ENCODE measurements at places on chromosomes 12 and 14.

GRCh38 chr12:94148739-94149118 lies 352 bp downstream of the PLXNC1 start:
- DNase-seq: no peak

- DNase-seq: no peak
Measured at GRCh38 chr12:54830199-54830598, 24.1 kb upstream of the MUCL1 start.

DNA sequence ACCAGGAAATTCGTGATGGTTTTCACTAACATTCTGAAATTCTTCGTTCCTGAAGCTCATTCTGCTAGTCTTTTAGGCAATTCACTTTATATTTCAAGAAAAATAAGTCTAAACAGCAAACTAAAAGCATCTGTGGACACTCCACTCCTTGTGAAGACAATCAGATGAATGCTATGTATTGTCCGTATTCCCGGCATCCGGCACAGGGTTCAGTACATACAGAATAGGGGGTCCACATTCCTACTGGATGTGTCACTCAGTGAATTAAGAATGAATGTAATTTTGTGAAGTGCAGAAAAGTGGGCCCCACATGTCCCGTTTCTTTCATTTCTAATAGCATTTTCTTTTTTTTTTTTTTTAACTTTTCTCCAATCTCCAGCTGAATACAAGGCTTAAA lies 241.3 kb downstream of the GRIN2B start:
- no peak for DNase-seq

DNA sequence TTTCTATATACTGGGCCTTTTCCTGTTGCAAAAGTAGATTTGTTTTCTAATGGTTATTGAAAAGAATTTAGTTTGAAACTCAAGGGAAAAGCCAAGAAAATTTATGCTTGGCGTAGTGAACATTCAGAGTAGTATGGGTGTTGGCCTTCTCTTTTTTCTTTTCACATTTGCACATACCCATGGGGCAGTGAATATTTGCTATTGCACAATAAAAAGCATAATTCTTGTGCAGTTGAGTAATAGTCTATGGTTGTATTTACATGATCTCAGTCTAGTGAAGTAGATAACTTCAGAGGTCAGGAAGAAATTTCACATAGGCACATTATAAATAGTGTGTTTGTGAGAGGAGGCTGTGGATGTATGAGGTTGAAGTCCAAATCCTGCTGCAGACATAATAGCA lies 158.1 kb downstream of the FLRT2 start:
- no peak for DNase-seq

DNA sequence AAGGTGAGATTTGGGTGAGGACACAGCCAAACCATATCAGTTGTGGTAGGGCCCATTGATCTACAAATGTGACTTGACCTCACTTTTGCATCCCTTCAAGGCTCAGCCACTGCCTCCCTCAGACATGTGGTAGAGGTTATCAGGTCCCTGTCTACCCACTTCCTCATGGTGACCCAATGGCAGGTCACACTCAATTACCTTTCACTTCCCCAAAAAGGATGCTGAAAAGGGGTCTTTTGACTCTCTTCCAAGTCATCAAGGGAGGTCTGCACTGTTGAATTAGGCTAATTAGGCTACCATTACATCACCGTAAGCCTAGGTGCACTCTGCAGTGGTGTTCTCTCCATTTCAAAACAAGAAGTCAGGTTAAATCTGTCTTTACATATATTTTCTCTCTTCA lies 22.6 kb upstream of the DRAM1 start:
- no peak for DNase-seq

GRCh38 chr12:88960213-88960878 lies 380.1 kb upstream of the KITLG start:
- no peak for DNase-seq

DNA sequence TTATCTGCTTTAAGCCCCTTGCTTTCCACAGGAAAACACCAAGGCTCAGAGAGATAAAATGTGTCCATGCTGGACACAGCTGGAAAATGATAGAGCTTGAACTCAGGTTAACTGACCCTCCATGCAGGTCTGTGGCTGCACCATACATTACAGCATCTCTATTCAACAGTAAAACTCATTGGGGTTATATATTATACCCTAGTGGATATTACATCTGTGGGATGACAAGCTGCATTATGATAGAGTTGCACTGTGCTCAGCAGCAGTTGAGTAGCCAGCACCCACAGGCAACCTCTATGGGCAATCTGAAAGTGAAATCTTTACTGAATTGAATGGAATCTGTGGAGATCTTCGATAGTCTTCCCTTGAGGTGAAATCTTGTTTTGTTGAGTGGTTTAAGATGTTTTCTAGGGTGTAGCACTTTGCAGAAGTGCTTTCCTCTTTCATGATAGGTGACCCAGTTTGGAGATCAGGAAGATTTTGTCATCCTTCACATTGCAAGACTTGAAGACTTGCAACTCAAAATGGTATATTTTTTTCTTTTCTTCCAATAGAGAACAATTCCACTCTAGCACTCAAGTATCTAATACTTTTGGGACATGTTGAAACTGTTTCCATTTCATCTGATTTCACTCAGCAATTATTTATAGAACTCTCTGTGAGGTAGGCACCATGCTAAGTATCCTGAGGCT lies 389.2 kb downstream of the RAD51B start:
- no peak for DNase-seq

DNA sequence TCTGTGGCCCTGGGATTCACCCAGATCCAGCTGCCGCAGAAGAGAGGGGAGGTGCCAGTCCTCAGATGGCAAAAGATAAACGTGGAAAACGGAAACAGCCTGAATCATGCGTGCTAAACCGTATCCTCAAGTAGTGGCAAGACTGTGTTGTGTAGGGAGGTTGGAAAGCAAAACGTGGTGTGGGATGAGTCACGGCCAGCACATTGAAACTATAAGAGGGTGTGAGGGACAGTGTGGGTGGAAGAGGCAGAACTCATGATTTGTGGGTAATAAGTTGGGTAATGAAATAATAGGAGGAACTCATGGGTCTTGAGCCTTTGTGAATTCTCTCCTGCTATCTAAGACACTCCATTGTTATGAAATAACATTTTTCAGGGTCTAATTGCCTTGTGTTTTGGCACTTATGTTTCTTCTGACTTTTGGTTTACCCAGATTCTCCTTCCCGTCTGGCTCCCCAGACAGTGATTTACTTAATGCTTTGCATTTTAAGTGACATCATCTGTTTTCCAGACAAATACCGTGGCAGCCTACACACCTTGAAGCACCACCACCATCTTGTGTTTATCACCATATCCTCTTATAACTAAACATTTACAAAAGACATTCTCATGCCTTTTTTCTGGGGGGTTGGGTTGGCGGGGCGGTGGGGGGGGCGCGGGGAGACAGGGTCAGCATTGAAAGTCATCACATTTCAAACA lies 62.3 kb upstream of the PTCSC3 start:
- no peak for DNase-seq

DNA sequence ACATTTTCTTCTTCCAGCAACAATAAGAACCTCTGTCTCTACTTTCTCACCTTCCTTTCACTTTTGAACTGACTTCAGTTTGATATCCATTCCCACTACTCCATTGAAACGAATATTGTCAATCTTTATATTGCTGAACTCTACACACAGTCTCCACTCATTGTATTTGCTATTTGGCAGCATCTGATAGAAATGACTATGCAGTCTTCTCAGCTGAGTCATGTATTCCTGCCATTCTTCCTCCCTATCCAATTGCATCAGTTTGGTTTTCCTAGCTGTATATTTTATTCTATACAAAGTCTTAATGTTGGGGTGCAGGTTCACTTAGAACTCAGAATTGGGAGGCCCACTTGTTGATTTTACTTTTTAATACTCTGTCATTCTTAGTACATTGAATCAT lies 107.5 kb upstream of the CPNE8 start:
- DNase-seq: no peak

DNA sequence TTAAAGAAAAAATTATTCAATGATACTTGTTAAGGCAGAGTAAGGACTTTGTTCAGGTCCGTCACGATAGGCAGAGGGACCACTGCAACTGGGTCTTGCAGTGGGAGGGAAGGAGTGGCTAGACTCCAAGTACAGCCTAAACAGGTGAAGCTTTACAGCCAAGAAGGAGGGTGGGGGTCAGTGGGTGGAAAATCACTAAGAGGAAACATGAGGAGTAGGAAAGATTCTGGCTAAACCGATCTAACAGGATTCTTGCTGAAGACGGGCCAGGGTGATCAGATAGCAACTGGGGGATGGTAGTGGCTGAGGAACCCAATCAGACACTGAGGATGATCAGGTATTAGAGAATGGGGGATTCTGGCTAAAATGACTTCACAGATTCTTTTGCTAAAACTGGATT lies 100.2 kb downstream of the TTC7B start:
- no peak for DNase-seq

DNA sequence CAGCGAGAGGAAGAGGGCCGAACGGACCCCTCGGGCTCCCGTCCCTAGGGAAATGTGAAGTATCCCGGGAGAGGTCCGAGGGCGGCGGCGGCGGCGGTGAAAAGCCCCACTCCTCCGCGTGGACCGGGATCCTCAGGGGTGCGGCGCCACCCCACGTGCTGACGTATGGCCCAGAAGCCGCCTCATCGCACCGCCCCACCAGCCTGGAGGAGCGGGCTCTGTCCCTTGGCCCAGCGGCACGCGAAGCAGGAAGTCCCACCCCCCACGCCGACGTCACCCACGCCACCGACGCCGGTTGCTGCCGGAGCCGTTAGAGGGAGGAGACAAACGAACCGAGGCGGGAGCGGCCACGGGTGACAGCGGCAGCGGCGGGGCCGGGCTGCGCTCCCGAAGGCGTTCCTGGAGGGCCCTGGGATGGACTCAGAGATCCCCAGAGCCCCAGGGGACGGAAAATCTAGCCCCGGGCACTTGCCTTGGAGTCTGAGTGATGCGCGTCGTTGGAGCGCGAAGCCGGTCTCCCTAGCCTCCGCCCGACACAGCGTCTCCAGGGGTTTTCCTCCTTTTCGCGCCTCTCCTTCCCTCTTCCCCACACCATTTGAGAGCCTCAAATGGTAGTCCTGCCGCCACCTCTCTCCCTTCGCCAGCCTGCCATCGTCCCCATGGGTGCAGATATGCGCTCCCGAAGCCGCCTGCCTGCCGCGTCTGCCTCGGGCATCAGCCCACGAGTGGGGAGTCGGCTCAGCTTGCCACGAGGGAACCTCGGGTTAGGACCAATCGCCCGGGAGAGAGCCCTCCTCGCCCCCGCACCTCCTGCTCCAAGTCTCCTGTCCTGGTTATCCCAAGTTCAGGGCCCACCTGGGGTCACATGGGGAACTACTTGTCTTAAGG lies at the start of gene CEP83:
CEP83 (minus strand) TSS at position 140 of the 888 bp plus-strand sequence. CDS start 47,377 bp downstream, outside the sequence.
- DNase-seq: peak; percentile 98

GRCh38 chr14:51004801-51005526 lies 60.7 kb upstream of the PYGL start:
- DNase-seq: no peak

DNA sequence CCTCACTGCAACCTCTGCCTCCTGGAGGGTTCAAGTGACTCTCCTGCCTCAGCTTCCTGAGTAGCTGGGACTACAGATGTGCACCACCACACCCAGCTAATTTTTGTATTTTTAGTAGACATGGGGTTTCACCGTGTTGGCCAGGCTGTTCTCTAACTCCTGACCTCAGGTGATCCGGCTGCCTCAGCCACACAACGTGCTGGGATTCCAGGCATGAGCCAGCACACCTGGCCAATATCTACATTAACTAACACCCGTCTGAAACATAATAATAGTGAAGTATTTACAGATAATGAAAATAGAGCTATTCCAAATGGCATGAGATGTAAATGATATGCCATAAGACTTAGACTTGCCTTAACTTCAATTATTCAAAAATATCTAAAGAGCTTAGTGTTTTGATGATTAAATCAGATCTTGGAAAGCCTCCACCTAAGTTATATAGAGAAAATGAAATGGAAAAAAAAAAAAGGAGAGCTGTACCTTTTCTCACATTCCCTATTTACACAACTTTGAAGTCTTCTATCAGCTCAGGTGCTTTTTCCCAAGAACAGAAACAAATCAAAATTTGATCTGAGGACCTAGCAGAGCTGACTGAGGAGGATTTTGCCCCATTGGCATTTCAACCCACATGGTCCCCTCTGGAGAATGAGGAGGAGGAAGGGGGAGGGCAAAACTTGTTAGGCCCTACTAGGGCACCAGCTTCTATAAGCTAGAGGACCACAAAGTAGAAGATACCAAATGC lies 309.2 kb downstream of the PRKD1 start:
- no peak for DNase-seq

GRCh38 chr14:52112336-52113018 lies 43.6 kb upstream of the NID2 start:
- DNase-seq: no peak

- DNase-seq: peak; percentile 99
Measured at GRCh38 chr14:71320107-71320733, 413.0 kb downstream of the PCNX1 start.

DNA sequence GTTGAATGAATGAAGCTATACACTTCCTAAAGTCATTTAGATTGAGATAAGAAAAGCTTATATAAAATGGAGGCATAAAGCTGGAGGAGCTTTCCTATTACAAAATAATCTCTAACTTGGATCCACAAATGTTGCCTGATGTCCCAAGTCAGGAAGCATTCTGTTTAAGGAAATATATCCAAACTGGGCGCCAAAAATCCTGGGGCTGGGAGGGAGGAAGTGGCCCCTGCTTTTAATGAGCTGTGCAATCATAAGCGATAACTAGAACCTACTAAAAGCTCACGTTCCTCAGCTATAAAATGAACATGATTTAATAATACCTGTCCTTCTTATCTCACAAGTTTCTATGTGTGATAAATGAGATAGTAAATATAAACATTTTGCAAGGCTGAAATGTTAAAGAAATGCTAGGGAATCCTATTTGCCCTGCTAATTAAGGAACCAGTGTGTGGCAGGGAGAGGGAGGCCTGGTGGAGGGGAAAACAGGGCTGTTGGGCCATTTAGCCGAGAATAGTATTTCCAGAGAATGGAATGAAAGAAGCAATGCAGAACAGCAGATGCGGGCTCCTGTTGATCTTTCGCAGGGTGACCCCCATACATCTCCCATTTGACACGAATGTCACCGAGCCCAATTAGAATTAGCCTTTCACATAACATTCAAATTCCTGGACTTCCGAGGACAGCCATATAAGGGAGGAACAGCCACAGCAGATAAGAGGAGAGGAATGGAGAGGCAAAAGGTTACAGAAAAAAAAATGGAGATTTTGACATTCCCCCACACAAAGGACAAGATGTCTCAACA lies 25.9 kb downstream of the DUSP6 start:
- no peak for DNase-seq

DNA sequence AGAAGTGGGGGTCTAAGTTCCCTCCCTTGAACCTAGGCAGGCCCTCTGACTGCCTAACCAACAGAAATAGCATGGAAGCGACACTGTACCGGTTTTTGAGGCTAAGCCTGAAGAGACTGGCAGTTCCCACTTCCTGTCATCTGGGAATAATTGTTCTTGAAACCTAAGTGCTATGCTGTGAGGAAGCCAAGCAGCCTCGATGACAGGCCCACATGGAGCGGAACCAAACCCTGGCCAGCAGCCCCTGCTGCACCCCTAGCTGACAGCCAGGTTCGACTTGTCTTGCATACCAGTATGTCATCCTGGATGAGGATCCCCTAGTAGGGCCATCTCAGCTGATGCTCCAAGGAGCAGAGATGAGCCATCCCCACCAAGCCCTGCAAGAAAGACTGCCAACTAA lies 6.4 kb upstream of the GPR68 start:
- no peak for DNase-seq

Measured in coronary artery (tissue), 2 donors.